ENCODE measurements at places on chromosomes 4 and X.

DNA sequence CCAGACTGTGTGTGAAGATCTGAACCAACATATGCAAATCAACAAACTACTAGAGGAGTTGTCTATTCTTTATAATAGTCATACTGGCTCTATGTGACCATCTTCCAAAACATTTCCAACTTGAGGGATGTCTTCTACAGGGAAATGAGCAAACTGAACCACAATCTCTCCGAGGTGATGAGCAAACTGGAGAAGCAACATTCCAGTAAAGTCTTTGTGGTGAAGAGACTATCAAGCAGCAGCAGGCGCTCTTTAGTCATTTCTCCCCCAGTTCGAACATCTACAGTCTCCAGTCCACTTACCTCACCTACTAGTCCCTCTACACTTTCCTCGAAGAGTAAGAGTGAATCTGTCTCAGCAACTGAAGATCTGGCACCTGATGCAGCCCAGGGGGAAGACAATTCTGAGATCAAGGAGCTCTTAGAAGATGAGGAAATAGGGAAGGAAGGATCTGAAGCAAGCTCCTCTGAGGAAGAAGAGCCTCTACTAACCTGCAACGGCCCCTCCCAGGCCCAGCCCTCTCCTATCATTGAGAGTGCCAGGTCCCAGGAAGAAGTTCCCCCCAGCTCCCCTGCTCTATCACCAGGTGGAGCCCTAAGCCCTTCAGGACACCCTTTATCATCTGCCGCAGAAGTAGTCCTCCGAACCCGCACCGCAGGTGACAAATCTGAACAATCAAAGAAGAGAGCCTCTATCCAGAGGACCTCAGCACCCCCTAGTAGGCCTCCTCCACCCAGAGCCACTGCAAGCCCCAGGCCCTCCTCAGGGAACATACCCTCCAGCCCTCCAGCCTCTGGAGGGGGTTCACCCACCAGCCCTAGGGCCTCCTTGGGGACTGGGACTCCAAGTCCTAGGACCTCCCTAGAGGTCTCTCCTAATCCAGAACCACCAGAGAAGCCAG is 98.1 kb downstream of the HNRNPD start:
- no peak for DNase-seq

GRCh38 chr4:87937523-87937922 is 38.0 kb upstream of the SPP1 start:
- no peak for DNase-seq

DNA sequence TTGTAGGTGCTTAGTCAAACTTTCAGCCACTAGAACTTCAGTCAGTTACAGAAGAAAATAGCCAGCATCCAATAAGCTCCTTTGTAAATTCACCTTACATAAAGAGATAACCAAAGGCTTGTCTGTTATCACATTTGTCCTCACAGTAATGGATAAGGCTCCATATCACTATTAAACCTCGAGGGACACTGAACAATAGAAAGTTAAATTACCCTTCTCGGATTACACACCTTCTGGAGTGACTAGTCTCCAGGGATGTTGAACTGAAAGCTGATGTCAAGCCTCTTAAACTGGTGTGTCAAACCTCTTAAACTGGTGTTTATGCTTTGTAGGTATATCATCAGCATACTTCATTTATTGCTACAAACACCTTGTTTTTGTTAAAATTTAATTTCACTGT is 639.0 kb downstream of the CENPC start:
- no peak for DNase-seq

DNA sequence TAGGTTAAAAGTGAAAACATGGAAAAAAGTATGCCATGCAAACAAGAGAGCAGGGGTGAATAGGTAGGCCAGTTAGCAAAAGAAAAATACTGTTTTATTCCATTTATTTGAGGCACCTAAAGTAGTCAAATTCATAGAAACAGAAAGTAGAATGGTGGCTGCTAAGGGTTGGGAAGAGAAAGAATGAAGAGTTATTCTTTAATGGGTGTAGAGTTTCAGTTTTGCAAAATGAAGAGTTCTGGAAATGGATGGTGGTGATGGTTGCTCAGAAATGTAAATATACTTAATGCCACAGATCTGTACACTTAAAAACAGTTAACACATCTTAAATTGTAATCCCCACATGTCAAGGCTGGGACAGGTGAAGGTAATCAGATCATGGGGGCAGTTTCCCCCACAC is 29.7 kb downstream of the PARM1 start:
- DNase-seq: no peak

DNA sequence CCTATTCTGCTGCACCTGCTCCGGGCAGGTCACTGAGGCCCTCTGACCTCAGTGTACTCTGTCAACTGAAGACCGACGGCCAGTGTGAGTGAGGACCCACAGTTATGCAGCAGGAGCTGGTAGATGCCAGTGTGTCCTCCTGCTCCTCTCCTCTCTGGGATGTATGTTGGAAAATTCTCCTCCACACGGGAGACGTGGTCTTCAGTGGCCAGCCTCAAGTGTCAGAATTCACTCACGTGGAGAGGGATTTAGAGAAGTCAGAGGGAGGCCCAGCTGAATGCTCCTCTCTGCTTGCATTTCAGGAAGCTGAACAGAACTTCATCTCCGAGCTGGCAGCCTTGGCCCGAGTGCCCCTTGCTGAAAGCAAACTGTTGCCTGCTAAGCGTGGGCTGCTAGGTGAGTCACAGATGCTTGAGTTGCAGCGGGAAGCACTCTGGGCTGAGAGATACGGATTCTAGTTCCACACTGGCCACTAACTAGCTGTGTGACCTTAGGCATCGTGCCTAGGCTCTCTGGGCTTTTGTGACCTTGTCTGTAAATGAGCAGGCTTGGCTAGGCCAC is 83.6 kb downstream of the CRMP1 start:
- DNase-seq: no peak

GRCh38 chr4:27629532-27630225 is 769.0 kb downstream of the STIM2 start:
- DNase-seq: no peak
